T-helper 1 cell (primary cell): ENCODE measurements at places on chromosomes 3 and 15.

GRCh38 chr3:72490688-72491435, 357.4 kb downstream of the SHQ1 start:
- no peak for DNase-seq

- no peak for DNase-seq
These were observed 391.0 kb upstream of the CADM2 start for GRCh38 chr3:84567796-84568195.

- no peak for DNase-seq
These were observed 8.2 kb downstream of the MAP2K1 start for GRCh38 chr15:66394915-66395314.

DNA sequence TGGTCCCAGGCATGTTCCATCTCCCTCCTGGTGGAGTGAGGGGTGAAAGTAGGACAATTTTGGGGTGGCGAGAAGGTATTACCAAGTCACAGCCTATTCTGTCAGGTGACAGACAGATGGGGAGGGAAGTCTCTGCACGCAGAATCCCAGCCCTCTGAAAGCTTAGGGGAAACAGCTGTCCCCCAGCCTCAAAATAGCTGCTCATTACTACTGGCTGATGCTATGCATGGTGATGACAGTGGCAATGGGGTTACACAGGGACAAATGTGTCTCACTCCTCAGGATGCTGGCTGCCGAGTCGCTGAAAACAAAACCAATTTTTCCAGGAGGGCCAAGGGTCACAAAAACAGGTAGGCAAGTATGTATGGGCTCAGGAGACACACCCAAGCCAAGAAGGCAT, 68.8 kb upstream of the OXTR start:
- no peak for DNase-seq

- no peak for DNase-seq
These were observed 222.0 kb downstream of the P3H2 start for GRCh38 chr3:189898559-189899153.

DNA sequence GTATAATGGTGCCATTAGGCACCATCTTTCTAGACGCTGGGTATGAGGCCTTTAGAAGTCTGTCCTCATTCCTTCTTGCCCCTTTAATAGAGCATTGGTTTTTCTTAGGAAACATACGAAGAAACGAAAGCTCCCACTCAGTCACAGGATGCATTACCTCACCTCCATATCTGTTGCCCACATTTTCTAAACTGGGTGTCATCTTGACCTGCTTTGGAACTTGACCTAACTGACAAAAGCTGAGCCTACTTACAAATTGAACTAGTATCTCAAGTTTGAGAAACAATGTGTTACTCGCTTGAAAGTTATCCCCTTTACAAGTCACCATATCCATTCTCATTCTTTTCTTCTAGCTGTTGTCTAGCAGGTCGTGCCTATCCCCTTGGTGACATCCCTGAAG, 102.7 kb downstream of the VPS8 start:
- no peak for DNase-seq

DNA sequence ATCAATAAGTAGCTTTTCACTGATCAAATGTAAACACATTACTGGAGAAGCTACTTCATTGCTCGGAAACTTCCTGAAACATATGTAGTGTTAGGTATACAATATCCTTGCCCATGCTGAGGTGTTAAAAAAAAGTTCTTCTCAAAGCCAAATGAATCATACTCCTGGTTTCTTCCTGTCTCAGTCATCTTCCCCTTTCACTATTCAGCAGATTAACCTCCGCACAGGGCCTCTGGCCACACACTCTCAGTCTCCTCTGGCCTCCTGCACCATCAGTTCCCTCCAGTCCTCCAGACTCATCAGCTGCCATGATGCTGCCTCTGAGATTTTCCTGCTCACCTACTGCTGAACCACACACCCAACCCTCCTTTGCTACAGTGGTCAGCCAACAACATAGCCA, 70.5 kb upstream of the BOC start:
- DNase-seq: no peak

- no peak for DNase-seq
These were observed 507.7 kb downstream of the IGSF11 start for GRCh38 chr3:118526758-118527513.

DNA sequence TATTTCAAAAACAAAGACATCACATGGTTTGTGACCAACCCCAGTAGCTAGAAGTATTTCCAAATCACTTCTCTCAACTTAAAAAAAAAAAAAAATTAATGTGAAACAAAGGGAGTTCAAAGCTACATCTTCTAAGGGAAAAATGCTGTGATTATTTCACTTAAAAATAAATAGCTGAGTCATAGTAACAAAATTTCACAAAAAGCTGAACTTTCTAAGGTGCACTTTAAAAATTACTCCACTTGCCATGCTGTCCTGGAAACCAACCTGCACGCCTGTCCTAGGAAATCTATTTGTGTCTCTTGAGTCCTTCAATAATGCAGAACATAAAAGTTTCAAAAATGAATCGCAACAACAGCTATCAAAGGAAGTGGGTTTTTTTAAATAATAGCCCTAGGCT, 1.8 kb downstream of the ACAP2 start:
- DNase-seq: no peak

GRCh38 chr3:184590795-184591194, 29.2 kb downstream of the EPHB3 start:
- DNase-seq: no peak

GRCh38 chr3:124976383-124976782, 41.8 kb upstream of the MUC13 start:
- DNase-seq: no peak

GRCh38 chr3:47533996-47534454, 20.5 kb upstream of the ELP6 start:
- no peak for DNase-seq

DNA sequence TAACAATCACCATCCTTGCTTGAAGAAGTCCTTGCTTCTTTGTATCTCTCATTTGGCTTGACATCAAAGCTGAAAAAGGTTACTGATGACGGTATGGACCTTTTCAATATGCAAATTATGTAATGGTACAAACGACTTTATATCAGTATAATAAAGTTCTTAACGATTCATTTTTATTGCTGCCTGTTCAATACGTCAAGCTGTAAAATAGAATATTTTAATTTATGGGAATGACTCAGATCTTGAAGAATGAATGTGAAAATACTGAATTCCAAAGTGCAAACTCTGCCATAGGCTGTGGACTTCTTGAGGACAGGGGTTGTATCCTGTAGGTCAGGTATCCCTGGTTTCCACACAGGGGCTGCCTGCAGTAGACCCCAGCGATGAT, 156.2 kb downstream of the PLCL2 start:
- DNase-seq: no peak

DNA sequence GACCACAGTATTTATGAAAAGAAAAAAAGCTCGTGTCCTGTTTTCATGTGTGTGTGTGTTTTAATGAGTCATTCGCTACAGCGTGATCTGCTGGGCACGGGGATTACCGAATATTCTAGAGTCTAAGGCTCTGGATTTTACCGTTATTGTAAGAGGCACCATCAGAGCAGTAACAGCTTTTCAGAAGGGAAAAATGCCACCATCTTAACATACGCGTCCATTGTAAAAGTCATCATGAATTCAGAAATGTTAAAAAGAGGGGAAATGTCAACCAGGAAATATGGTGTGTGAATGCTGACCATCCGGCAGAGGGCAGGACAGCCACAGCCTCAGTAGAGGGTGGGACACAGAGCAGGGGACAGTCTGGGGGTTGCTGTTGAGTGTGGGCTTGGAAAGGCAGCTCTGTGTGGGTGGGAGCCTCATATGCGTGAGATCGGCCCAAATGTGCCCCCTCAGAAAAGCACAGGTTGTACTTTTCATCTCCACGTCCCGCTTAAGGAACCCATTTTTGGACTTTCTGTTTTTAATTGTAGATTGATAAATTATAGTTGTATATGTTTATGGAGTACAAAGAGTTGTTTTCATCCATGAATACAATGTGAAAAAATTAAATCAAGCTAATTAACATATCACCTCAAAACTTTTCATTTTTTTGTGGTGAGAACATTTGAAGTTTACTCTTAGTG, 69.6 kb downstream of the ASB7 start:
- DNase-seq: no peak

DNA sequence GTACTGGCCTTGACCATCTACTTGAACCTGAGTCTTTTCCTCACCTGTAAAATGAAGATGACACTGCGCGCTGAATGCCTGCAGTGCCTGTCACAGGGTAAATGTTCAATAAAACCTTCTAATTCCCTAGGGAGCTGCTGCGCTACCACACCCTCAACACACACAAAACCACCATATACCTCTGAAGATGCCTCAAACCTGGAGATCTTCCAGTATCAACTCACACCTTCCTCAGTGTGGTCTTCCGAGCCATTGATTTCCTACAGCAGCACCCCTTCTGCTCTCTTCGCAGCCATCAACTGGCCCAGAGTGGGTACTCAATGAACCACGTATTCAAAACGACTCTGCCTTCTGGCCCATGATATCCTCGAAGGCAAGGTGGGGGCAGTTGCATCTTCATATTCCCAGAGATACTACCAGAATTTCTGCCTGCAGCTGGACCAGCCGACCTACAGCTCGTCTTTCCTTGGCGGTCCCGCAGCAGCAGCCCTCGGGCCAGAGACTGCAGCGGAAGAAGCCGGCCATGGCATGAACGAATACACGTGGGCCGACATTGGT, 695 bp downstream of the RPL32 start:
- DNase-seq: no peak

DNA sequence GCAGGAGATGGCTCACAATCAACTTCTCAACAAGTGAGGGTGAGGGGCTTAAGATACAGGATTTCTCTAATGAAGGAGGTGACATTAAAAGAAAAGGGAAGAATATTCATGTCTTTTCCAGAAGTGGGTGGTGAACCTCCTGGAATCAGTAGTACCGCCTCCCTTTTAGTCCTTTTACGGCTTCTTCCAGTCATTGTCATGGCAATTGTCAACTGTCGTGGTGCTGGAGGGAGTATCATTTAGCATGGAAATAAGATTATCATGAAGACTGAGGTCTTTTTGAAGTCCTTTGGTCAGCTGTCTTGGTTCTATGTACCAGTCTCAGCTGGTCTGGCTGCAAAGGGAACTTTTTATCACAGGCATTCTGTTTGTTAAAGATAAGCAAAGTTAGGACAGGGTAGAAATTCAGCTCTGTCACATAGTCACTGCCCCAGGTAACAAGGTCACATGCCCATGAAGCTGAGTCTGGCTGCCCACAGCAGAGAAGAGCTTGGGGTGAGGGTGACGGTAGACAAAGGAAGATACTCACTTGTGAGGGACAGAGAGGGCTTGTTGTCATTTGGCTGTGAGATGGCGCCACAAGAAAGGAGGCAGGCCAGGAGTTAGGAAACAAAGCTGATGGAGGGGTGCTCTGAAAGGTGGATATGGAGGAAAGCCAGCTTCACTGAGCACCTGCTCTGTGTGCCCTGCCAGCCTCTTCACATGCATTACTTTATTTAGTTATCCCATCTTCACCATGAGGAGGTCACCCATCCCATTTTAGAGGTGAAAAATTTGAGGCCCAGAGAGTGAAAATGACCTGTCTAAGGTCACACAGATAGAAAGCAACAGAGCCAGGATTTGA, 228.2 kb upstream of the TRIM42 start:
- no peak for DNase-seq

DNA sequence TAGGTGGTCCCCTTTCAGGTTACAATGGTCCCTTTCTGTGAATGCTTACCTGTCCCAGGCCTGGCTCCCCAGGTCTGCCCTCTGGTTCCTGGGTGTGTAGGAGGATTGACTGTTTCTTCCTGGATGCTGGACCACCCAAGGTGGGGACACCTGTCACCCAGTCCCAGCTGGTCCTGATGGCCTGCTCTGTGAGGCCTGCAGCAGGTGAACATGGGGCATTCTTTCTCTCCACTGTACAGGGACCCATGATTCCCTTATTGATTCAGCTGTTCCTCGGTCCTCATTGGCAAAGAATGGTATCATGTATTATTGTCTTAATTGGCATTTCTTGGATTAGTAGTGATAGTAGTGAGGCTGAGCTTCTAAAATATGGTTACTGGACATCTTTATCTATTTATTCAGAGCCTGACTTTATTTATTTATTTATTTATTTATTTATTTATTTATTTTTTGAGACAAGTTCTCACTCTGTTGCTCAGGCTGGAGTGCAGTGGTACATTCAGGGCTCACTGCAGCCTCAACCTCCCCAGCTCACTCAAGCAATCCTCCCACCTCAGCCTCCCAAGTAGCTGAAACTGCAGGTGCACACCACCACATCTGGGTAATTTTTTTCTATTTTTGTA, 8.8 kb upstream of the DNAJA4 start:
- DNase-seq: no peak

DNA sequence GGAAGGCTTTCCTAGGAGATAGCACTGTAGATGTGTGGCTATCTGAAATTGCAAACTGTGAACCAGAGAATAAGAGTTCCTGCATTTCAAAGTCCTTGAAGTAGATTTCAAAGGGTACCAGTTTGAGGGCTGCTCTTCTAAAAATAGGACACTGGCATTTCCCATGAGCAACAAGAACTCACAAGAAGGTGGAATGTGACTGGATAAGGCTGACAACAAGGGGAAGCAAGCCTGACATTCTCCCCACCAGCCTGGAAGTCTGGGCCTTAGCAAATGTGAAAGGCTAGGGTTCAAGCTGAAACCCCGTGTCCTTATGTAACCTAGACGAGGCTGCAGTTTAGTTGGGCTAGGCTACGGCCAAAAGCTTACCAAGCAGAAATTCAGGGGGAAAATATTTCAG, 18.7 kb upstream of the TJP1 start:
- no peak for DNase-seq

DNA sequence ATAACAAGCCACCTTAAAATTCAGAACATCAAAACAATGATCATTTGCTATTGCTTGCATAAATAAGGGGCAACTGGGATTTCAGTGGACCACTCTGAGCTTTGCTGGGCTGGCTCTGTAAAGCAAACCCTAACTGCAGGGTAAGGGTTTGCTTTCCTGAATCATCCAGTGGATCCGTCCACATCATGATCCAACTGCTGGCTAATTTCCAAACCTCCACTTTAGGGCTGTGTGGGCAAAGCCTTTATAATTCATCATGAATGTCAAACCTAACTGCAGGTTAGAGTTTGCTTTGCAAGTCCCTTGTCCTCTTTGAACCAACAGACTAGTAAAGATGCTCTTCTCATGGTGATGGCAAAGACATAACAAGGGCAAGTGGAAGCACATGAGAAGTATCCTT, 76.1 kb downstream of the SYNPR start:
- no peak for DNase-seq

GRCh38 chr15:73357999-73358665, 10.6 kb downstream of the HCN4 start:
- no peak for DNase-seq

- DNase-seq: no peak
These were observed 47.8 kb downstream of the BOC start for GRCh38 chr3:113259196-113259595.

DNA sequence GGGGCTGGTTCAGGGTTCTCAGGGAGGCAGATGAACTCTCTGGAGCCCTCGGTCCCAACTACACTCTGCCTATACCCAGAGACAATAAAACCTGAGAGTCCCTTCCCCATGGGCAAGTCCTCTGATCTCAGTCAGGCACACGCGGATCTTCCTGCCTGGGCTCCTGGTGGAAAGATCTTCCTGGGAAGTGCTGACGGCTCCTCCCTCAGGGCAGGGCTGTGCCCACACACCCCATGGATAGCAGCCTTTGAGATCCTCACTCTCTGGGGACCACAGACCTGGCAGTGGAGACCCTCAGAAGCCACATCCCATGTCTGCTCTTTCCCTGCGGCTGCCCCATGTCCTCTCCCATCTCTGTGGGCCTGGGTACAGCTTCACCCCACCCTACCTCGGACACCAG, 10.4 kb downstream of the SH2D7 start:
- no peak for DNase-seq

- no peak for DNase-seq
These were observed 90.4 kb downstream of the MB21D2 start for GRCh38 chr3:192827208-192827607.
